ENCODE measurements at places on chromosomes 7 and 10.

- no peak for DNase-seq
These were observed 1604.0 kb downstream of the REEP3 start for GRCh38 chr10:65125212-65125611.

GRCh38 chr7:38561166-38561565, 70.0 kb downstream of the AMPH start:
- no peak for DNase-seq

GRCh38 chr7:125485223-125485622, 555.6 kb upstream of the POT1 start:
- DNase-seq, result no peak

DNA sequence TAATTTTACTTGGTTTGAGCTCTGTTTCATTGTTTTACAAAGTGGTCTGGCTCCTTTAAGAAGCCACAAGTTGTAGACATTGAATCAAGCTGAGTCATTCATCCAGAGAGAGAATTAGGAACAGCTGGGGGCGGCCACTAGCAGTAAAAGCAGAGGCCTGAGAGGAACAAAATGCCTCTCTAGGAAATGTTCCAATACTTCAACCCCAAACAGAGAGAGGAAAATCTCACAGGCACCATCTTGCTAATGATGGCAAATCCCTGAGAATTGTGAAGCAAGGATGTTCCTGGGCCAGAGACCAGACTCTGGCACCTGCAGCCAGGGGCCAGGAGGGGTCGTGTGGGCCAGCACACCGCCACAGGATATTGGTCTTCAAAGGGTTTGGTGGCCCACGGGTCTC, 26.5 kb upstream of the TRIL start:
- DNase-seq, result no peak

GRCh38 chr7:99855236-99855635, 21.6 kb downstream of the OR2AE1 start:
- DNase-seq, result no peak

GRCh38 chr10:96511044-96511945, 2.4 kb downstream of the TLL2 start:
- DNase-seq, result peak; percentile 7

DNA sequence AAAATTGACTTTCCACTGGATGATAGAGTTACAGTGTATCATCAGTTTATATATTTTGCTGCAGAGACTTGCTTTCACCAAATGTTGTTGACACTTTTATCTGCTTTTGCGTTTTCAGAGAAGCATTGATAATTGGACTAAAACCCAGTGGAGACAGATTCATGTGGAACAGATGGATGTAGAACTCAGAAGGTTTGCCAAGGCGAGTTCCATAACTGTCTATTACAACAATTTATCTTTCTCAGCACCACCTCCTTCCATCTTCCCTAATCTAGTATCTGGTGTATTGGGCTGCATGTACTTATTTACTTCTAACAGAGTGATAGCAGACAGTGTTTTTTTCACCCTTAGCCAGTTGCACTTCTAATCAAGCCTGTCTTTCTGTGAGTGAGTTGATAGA, 73.3 kb downstream of the DNAH11 start:
- no peak for DNase-seq

DNA sequence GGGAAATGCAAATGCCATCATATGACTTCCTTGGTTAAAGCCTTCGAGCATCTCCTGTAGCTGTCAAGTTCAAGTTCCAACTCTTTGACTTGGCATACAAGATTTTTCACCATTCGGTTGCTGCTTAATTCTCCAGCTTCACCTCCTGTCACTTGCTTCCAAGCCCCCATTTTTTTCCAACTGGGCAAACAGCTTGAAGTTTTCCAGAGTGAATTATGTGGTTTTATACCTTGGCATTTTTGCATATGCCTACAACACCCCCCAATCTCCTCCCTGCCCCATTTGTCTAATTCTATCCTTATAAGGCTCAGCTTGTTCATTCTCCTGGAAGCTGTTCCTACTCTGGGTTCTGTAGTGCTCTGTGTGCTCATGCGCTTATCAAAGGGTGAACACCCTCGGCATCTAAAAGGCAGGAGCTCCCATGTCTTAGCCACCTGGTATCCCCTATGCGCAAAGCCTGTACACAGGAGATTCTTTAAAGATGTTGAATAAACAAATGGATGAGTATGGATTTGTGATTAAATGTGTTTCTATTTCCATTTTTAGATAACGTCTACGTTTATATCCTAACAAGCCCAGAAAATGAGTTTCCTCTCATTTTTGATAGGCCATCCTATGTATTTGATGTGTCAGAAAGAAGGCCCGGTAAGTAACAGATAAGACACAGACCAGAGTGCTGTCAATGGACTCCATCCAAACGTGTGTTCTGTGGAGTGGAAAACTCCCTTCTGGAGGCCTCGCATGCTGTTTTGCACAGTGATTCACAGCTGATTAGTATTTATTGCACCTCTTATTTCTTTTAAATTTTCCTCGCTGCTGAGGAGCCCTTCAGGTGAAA, 52.5 kb downstream of the CDHR3 start:
- no peak for DNase-seq

DNA sequence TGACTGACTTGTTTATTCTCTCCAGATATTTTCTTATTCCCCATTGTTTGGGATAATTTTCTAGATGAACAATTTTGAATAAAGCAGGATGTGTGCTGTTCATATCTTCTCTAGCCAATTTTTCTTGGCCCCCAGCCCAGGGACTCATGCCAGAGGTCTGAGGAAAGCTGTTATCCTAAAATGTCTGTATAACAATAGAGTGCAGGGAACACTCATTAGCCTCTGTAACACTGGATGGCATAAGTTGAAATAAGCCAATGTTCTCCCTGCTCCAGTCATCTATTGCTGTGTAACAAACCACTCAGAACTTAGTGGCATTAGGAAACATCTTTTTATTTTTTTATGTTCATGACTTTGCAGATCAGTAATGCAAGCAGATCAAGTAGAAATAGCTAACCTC, 121.7 kb upstream of the TRIM24 start:
- no peak for DNase-seq

GRCh38 chr7:108418946-108419345, 37.3 kb downstream of the NRCAM start:
- no peak for DNase-seq

GRCh38 chr10:4687397-4687796, 138.6 kb upstream of the AKR1E2 start:
- DNase-seq, result no peak

GRCh38 chr7:115299397-115300037, 377.6 kb downstream of the MDFIC start:
- no peak for DNase-seq

- DNase-seq, result no peak
These were observed 80.1 kb downstream of the ANKIB1 start for GRCh38 chr7:92325858-92326257.

- DNase-seq, result no peak
These were observed 9.2 kb downstream of the NUP42 start for GRCh38 chr7:23191022-23191421.

GRCh38 chr7:21722371-21722770, 179.5 kb downstream of the DNAH11 start:
- DNase-seq, result no peak

GRCh38 chr7:42207420-42207819, 29.6 kb downstream of the GLI3 start:
- DNase-seq, result no peak

- no peak for DNase-seq
These were observed 38.2 kb upstream of the NRBF2 start for GRCh38 chr10:63094881-63095280.

DNA sequence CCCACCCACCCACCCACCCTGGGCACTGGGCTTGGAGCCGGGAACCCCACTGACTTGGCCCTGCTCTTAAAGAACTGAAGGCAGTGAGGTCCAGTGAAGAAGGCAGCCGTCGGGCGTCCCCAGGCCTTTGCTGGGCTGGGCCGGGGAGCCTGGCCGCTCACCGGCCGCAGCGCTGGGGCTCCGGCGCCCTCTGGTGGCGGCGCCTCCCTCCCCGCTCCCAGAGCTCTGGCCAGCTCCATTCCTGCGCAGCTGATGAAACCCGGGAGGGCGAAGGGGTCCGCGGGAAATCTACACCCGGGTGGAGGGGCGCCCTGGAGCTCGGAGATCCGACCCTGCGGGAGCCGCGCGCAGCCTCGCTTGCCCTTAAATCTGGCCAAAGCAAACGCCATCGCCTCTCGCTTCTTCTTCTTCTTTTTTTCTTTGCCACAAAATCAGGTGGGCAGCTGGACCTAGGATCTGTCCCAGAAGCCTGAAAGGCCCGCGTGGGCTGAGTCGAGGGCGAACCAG, 1.7 kb upstream of the CXCL12 start:
- no peak for DNase-seq

GRCh38 chr10:97320480-97321031, 1.5 kb downstream of the FRAT1 start:
- no peak for DNase-seq

GRCh38 chr10:68666280-68666760, 54.7 kb upstream of the CCAR1 start:
- DNase-seq, result no peak

- no peak for DNase-seq
These were observed 21.2 kb downstream of the ALDH18A1 start for GRCh38 chr10:95635319-95635733.

DNA sequence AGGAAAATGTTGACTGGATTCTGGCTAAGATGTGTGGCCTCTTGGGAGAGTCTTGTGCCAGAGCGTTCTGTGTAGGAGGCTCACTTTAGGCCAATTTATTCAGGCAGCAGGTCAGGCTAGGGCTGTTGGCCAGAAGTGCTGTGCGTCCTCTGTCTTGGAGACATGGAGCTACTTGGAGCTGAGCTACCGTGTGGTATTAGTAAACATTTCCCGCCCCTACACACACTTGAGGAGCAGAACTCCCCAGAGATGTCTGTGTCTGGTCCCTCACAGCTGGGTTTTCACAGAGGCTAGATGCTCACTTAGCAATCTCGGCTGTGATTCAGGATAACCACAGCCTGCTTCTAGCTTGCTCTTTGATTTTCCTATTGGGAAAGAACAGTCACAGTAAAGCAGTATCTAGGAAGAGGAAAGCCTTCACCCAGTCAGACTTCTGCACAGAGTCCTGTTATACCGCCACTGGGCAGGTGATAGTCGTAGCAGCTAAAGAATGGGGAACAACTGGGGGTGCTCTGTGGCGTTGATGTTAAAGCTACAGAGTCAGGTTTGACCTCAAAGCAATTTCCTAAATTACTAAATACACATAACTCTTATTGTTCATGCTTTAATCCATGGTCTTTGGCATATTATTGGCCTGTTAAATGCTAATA, 86.7 kb downstream of the MDFIC start:
- no peak for DNase-seq

- DNase-seq, result no peak
These were observed 351.4 kb downstream of the PAXIP1 start for GRCh38 chr7:154651501-154651900.

- DNase-seq, result peak; percentile 26
These were observed 29.6 kb downstream of the AMZ1 start for GRCh38 chr7:2717293-2718261.

DNA sequence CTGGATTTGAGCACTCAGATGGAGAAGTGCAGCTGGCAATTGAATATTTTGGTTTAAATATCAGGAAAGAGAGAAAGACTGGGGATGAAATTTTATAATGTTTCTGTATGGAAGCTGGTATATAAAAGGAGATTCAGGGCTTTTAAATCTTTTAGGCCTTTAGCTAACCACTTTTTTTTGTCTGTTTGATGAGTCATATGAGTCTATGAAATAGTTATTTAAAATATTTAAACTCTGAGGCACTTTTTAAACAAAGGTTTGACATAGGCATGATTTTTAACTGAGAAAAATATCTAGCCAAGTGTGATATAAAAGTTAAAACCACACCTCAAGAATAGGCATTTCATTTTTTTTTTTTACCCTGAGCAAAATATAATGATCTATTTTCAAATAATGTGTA, 944.3 kb downstream of the GATA3 start:
- DNase-seq, result no peak

DNA sequence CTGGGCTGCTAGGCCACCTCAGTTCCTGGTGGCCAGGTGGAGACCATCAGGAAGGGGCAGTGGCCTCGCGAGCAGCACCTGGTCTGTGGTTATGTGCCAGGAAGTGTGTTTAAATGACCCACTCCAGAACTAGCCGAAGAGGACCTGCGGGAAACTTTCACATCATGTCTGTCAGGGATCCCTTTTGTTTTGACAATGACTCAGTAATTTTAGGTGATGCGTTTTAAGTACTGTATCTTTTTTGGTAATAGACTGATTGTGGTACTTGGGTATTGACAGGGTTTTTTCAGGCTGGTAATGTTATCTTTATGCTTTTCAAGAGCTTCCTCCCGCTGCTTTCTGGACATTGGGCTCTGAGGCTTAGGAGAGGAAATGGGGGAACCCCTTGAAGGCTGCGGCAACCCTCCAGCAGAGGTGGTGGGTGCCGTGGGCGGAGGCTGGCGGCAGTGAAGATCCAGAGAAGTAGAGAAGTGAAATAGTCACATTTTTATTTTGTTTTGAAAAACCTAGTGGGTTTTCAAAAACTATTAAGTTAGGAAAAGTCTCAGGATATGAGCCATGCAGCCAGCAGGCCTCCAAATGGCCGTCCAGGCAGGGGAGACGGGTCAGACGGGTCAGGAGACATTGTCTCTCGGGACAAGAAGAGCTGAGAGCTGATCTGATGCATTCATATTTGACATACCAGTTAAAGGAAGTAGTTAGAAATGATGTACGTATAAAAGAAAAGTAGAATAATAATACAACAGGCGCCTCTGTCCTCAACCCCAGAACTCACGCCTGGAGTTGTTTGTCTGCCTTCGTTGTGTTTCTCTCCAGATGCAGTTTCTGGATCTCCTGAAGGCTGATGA, 27.7 kb downstream of the PPP2R2D start:
- DNase-seq, result peak; percentile 51

- DNase-seq, result no peak
These were observed 37.2 kb downstream of the DLG5 start for GRCh38 chr10:77889277-77889903.

DNA sequence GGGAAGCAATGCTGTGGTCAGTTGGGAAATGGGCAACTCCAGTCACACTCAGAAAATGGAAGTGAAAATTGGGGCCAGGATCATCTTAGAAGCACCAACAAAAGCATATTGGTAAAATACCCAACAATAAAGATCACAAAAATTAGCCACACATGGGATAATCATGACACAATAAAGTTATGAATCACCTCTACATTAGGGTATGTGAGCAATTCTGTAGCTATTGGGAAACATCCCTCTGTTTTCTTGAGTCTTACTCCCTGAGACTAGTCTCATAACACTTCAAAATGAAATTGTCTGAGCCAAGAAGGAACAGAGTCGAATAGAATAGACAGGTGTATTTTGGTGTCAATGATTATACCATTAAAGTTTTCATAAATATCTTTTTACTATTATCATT, 178.3 kb downstream of the DYNC1I1 start:
- no peak for DNase-seq

DNA sequence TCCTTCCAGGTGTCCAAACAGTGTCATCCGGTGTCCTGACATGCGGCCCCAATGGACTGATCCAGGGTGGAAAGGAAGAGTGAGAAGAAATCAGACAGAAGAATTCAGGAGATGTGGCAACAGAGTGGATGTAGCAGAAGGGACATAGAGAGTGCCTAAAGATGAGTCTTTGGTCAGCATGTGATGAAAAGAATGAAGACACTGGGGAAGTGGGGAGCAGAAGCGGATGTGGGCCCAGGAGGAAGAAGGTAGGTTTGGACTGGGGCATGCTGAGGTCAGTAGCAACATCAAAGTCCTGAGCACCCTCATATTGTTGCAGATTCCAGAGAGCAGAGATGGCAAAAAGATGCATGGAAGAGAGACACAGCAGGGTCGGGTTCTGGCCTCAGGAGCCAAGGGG, 71.8 kb upstream of the STEAP1B start:
- no peak for DNase-seq

- DNase-seq, result no peak
These were observed 123.4 kb downstream of the MYO3A start for GRCh38 chr10:26057466-26057865.

GRCh38 chr7:79317728-79318127, 135.7 kb downstream of the MAGI2 start:
- no peak for DNase-seq

Data from CD4-positive, alpha-beta T cell treated with Interleukin-17A for 1 hour (primary cell).